ENCODE measurements at places on chromosomes 5 and 9. TPM values are rescaled to one million over a fixed set of nuclear protein-coding genes. Genes with fewer than 3 reads are reported as not detected.
A peak's percentile ranks its signal among the peaks of the same experiment; 100 is the strongest.

SNCB gene
- 1.3 TPM for total RNA-seq

DNA sequence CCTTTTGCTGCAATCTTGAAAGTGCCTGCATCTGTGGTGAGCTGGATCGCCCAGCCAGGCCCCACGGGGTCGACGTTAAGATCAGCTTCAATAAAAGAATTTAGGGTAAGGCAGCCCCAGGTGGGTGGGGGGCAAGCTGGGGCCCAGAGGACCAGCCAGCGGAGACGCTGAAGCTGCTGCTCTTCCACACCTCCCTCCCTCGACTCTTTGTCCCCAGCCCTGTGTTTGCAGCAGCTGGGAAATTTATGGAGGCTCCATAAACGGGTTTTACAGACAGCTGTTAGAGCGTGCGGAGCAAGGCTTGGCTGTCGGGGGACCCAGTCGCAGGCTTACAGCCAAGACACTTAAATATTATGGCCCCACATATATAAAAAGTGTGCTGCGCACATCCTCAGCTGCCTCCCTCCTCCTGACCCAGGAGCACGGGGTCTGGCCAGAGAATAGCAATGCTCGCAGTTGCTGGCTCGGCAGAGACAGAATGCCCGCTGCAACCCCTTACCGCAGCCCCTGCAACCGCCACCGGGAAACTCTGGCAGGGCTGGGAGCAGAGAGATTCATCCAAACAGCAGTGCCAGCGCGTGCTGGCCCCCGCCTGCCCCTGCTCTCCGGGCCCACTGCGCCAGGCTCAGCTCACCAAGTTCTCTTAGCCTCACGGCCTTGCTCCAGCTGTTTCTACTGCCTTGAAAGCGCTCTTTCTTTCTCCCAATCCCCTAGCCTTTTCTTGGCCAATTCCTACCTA is 28.4 kb upstream of the MVB12B start:
- no peak for DNase-seq

DNA sequence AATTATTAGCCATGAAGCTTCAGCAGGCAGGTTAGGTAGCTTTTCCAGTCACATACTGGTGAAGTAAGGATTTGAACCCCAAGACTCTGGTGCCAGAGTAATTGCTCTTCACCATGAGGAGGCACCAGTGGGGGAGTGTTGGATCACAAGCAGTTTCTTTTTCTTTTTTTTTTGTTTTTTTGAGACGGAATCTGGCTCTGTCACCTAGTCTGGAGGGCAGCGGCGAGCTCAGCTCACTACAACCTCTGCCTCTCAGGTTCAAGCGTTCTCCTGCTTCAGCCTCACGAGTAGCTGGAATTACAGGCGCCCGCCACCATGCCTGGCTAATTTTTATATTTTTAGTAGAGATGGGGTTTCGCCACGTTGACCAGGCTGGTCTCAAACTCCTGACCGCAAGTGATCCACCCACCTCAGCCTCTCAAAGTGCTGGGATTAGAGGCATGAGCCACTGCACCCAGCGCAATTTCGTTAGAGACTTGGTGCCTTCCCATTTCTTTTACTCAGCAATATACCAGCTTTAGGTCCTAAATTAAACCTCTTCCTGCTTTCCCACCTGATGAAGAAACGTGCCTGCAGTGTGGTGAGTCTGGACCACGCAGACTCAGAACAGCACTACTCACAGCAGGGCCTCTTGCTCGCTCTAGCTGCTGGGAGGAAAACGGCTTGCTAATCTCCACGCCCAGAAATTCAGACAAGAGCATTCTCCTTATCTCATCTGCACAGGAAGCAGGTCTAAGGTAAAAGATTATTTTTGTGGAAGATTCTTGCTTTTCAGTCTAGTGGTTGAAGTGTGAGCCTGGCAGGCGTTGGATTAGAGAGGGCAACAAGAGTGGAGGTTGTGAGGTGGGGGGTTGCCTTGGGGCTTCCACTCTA is at the start of gene S100Z:
TSS of gene S100Z (plus strand) at position 596 of the 873 bp plus-strand sequence. CDS start 25,346 bp downstream, outside the sequence.
- no peak for DNase-seq

GRCh38 chr5:172410662-172411483 is 43.5 kb downstream of the SH3PXD2B start:
- DNase-seq = no peak

DNA sequence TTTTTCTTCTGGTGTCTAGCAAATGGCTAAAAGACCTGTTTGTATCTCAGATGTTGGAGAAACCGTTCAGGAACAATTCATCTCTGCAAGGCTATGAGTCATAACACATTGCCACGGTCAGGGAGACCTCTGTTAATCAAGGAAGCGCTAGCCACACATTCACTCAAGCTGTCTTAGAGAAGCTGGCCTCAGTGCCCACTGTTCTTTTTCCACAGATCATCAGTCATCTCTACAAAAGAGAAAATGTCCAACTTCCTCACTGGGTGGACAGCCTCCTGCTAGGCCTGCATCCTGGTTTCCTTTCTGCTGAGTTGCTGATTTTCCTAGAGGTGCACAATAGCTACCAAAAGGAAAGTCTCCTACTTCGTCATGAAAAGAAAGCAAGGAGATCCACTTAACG is 360.5 kb downstream of the BNC2 start:
- DNase-seq = no peak

DNA sequence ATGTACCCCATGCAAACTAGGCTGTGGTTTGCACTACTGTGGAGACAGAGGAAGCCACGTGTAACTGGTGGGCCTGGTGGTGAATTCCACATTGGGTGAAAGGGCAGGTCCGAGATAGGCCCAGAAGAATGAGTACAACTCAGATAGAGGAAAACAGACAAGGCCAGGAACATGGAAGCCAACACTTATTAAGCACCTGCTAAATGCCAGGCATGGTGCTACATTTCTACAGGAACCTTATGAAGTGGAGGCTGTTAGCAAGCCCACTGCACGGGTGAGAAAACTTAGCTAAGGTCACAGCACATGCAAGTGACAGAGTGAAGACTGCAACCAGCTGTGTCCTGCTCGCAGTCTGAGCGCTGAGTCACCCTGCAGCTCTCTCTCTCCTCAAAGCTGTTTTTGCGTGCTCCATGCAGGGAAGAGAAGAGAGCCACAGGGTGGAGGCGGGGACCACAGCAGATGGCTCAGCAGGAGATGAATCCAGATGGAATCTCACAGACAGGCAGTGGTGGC is 65.5 kb upstream of the SPTLC1 start:
- no peak for DNase-seq

- DNase-seq = no peak
These were observed 99.8 kb downstream of the ZDHHC21 start for GRCh38 chr9:14593406-14593805.

GRCh38 chr9:81521892-81522291 is 167.5 kb downstream of the TLE1 start:
- DNase-seq = no peak

GRCh38 chr5:84382363-84383295 is 2.1 kb downstream of the EDIL3 start:
- peak; percentile 28 for DNase-seq

GRCh38 chr9:83006378-83006777 is 56.6 kb downstream of the RASEF start:
- DNase-seq = no peak

- peak; percentile 17 for DNase-seq
These were observed 50.5 kb upstream of the EXOC3 start for GRCh38 chr5:392431-392988.

ZNF483 gene
- total RNA-seq = 7.4 TPM

GRCh38 chr5:149959406-149960236 is 937 bp upstream of the SLC26A2 start:
- DNase-seq = no peak

MYMK gene
- total RNA-seq = not detected

GRCh38 chr9:91423785-91424402 is at the start of gene NFIL3:
TSS of gene NFIL3 (minus strand) at chr9:91423832. CDS start at chr9:91410734, 13,098 bp downstream.
- peak; percentile 88 for DNase-seq

DNA sequence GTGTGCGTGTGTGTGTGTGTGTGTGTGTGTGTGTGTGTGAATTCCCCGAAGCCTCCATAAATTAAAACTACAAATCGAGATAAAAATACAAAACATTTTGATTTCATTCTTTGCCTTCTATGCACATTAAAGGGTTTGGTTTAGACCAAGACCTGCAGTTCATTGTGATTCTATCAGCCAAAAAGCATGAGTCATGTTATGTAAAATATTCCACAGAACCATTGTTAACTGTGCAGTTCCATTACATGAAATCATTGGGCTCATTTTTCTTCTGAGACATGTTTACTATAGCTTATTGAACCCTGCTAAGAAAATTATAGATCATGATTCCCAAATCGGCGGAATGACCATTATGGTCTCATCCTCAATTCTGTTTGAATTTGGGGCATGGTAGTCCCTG is 11.7 kb downstream of the CAVIN4 start:
- DNase-seq = no peak

PLPPR1 gene
- 0.18 TPM for total RNA-seq

DNA sequence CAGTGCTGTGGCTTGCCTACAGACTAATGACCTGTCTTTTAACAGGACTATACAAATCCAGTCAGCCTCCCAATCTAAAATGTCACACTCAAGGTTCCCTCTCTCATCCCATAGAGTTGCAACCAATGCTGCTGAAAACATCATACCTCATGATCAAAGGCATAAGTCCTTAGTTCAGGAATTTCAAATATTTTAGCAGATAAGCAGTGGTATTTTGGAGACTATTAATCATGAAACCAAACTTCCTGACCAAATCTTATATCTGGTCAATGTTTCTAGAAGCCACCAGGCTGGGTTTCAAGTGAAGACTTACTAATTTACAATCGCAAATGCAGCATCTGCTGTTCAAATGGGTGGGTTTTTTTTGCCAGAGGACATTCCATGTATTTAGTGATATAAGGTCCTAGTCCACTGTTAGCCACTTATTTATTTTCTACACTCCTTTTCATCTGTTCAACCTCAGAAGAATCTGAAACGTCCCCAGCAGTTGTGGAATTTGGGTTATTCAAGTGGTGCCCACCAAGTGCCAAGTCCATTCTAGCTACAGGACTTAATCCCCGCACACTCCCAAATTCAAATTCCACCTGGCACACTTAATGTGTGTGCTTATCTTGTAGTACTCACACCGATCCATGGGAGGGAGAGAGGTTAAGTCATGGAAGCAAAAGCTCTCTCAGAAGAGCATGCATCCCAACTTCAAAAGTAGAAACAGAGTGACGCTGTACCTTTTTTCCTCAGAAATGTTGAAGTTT is 5.8 kb downstream of the TAS2R1 start:
- no peak for DNase-seq

DNA sequence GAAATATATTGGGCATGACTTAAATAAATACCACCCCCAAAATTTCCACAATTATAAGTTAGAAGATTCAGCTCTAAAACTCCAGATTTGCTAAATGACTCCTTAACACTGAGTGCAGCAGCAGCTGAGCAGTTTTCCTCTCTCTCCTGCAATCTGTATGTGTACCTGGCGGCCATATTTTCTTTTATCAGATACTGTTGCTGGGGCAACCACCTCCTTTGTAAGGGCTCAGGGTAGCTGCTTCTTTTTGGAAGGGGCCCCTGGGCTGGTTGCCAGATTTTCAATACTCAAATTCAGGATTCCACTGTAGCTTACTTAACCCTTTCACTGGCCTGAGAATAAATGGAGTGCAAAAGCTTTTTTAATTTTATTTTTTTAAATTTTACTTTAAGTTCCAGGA is 197.0 kb downstream of the TAF11L14 start:
- no peak for DNase-seq

DNA sequence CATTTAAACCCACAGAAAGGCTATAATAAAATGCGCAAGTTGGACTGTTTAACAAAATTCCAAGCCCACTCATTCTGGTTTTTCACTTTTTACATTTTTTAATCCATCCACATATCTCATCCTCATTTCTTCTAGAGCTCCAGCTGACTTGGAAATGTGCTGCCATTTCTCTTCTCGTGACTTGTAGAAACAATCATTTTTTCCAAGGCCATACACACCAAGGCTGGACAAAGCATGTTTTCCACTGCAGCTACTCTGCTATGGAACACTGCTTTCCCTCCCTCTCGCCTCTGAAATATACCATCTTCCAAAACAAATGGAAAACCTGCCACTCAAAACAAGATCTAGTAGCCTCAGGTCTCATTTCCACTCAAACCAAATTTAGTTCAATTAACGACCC is 141.1 kb downstream of the ESM1 start:
- DNase-seq = no peak

- no peak for DNase-seq
These were observed 145.0 kb upstream of the FTMT start for GRCh38 chr5:121706686-121707085.

GRCh38 chr5:17087035-17087434 is 130.4 kb upstream of the BASP1 start:
- no peak for DNase-seq

- no peak for DNase-seq
These were observed 616 bp downstream of the VCAN start for GRCh38 chr5:83472213-83472507.

NIPAL4 gene
- 1.8 TPM for total RNA-seq

GRCh38 chr5:71586052-71586940 is 844 bp upstream of the MCCC2 start:
- no peak for DNase-seq

GRCh38 chr5:56673171-56673570 is 142.2 kb upstream of the MAP3K1 start:
- no peak for DNase-seq

- DNase-seq = no peak
These were observed 69.3 kb upstream of the IL17B start for GRCh38 chr5:149448431-149448830.

GRCh38 chr9:115250621-115251032 is 132.7 kb upstream of the TNC start:
- no peak for DNase-seq

DNA sequence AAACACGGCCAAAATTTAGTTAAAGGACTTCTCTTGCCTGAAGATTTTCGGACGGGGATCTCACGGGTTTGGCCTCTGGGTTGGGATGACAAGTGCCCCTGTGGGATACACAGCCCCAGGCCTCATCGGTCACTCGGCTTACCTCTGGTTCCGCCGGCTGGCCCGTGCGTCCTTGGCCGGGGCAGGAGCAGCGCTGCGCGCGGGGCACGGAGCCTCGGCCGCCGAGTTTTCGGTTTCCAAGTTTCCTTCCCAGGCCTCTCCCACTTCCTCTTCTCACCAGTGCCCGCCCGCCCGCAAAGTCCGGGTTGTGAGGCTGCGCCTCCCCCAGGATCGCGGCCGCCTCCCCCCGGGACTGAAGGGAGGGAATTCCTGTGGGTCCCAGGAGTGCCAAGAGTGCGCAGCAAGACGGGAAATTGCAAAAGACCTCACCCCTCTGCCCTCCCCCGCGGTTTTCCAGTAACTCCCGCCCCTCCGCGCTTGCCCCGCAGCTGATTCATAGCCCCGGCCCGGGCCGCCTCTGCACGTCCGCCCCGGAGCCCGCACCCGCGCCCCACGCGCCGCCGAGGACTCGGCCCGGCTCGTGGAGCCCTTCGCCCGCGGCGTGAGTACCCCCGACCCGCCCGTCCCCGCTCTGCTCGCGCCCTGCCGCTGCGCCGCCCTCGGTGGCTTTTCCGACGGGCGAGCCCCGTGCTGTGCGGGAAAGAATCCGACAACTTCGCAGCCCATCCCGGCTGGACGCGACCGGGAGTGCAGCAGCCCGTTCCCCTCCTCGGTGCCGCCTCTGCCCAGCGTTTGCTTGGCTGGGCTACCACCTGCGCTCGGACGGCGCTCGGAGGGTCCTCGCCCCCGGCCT is at the start of gene OSMR:
TSS of gene OSMR (plus strand) at position 487 of the 853 bp plus-strand sequence. CDS start 23,033 bp downstream, outside the sequence.
- peak; percentile 97 for DNase-seq

- no peak for DNase-seq
These were observed 76.4 kb downstream of the SNX24 start for GRCh38 chr5:122921826-122922225.

All from left cardiac atrium (tissue), 4 donors.